Myocyte (in vitro differentiated cells): ENCODE measurements at places on chromosomes 3 and 15. TPM values are rescaled to one million over a fixed set of nuclear protein-coding genes. Genes with fewer than 3 reads are reported as not detected.

GRCh38 chr3:135416182-135416581 is 549.3 kb upstream of the PPP2R3A start:
- DNase-seq: no peak

DNA sequence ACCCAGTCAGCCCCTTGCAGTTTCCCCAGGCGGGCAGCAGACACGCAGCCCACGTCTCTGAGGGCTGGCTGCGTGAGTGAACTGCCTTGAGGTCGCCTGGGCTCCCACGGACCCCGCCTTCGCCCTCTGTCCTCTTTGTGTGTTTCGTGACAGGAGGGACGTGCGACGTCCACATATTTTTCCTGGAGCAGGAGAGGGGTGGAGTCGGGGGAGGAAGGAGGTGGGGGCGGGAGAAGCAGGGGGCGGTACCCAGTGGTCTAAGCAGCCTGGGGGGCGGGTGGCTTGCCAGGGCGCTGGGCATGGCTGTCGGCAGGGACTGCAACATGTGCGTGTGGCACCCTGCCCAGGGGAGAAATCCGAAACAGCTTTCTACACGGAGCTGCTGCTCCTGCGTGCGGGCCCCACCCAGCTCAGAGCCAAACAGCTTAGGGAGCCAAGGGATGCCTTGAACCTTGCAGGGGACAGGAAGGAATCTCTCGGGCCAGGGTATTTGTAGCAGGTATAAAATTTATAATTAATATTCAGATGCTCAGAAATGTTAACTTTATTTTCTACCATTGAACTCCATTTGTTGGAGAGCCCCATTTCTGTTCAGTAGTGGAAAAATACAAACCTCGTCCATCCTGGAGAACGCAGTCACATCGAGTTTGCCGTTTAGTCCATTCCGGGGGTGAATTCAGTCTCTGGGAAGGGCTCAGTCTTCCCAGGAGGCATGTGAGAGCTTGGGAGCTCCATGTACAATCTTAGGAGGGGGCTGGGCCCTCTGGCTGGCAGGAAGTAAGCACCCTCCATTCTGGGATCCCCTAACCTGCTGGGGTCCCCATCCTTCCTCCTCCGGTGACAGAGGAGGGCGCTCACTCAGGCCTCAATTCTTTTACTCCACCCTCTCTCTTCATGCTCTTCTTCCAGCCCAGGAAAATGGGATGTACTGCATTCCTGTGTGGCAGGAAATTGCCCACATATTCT is 79.1 kb upstream of the MEF2A start:
- peak; percentile 97 for DNase-seq

Gene PROK2
- total RNA-seq: not detected in 2 replicates

GRCh38 chr15:69524296-69524695 is 71.7 kb downstream of the RPLP1 start:
- no peak for DNase-seq

DNA sequence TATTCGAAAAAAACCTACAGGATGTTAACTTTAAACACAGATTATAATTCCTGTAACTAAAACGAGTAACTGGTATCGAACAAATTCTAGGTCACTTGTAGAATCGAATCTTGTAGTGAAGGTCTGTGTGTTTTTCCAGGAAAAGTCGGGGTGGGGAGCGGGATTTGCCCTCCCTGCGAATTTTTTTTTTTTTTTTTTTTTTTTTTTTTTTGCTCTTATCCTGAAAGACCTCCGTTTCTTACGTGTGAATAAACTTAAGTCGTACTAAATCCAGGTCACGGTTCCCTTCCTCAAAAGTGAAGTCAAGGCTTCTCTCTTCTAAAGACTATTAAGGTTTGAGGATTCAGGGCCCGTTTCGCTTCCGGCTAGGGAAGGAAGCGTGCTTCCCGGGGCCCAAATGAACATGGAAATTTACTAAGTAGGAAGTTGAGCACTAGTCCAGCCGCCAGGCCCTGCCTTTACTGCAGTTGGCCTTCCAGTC is 770 bp downstream of the TBC1D5 start:
- no peak for DNase-seq

Gene SEMA3G
- total RNA-seq: 0.68 and 1.9 TPM in 2 replicates

DNA sequence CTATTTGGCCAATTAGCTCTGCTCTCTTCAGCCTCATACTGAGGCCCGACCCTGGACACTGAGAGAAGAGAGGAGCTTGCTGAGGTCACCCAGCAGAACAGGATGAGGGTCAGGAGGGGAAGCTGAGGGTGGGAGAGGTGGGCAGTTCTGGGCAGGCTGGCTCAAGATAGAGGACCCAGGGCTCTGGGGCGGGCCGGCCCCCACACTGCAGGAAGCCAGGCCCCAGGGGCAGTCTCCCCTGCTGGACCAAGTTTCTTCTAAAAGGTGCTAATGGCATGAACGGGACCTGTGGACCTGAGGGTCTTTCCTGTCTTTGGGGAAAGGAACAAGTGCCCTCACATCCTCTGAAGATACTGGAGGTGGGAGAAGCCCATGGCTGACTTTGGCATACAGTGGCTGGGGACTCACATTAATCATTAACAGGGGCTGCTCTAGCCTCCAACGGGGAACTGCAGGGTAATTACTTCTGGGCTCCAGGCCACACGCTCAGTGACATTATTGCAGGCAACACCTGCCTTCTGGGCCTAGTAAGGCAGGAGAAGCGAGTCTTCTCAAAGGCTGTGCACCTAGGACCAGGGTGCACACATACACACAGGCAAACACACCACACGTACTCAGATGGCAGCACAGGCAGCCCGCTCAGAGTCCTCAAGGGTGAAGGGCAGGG is 10.6 kb downstream of the HCN4 start:
- no peak for DNase-seq

DNA sequence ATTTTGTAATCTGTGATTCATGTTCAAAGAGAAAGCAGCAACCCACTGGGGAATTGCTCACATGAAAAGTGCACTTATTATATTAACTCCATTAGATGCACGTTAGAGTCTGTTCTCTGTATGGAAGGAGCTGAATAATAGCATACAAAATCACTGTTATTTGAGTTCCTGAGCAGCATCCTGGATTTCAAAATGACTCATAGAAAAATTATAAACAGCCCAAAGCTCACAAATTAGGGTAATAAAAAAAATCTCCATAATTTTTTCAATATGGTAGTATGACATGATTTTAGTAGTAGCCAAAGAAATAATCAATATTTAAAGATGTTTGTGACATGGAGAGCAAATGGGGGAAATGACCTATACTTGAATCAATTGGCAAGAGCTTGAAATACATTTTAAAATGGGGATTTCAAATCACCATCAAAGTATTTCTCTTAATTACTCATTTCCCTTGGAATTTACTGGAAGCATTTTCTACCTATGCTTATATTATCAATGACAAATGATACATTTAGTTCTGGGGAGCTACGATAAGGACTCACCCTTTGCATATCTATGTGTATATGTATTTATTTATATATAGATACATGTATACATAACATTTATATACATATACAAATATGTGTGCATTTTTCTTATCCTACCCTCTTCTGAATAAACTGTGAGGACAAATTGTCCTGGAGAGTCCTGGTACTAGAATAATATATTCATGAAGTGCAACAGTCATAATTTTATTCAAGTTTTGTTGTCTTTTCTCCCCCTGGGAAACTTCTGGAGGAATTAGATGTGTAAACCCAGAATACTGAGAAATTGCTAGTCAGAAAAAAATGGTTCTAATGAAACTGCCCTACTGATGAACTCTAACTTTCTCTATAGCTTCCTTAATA is 116.3 kb downstream of the RPL22L1 start:
- no peak for DNase-seq

DNA sequence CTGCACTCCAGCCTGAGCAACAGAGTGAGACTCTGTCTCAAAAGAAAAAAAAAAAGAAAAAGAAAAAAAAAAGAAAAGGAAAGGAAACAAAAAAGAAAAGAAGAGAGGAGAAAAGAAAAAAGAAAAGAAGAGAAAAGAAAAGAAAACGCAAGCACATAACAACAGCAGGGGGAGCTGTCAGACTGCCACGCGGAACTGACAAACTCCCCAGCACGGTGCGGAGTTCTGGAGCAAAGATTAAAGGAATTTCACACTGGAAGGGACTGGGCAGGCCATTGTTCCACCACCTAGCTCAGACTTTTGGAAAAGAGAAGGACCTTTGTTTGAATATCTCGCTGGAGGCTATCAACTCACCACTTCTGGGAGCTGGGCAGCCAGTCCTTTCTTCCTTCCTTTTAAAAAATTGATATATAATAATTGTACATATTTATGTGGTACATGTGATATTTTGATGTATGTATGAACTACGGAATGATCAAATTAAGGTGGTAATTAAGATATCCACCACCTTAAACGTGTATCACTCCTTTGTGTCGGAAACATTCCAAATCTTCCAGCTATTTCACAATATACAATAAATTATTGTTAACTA is 40.5 kb downstream of the DPPA2 start:
- peak; percentile 42 for DNase-seq
